ENCODE measurements at places on chromosomes 4 and X. TPM values are rescaled to one million over a fixed set of nuclear protein-coding genes. Genes with fewer than 3 reads are reported as not detected.

Gene EGF
- polyA plus RNA-seq = not detected

GRCh38 chrX:107880054-107880610 is 54.5 kb downstream of the MID2 start:
- DNase-seq = no peak

GRCh38 chr4:151329217-151330007 is 4.0 kb upstream of the SH3D19 start:
- no peak for DNase-seq

- no peak for DNase-seq
Measured at GRCh38 chr4:16607241-16608066, 291.0 kb downstream of the LDB2 start.

DNA sequence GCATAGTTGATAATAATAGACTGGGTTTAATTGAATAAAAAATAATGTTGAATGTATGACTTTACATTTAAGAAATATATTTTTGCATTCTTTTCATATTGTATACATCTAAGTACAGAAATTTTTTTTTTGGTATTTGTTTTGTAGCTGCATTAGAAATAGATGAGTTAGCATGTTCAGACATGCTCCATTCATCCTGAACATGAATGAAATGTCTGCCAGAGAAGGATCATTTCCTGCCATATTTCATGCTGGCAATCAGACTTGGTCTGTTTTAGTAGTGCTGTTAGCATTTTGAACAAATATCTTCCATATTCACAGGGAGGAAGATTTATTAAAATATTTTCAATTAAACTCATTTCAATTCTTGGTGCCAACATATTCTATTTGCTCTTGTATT is 98.9 kb downstream of the FRMPD4 start:
- DNase-seq = no peak
